ENCODE measurements at places on chromosomes 12 and 14.

DNA sequence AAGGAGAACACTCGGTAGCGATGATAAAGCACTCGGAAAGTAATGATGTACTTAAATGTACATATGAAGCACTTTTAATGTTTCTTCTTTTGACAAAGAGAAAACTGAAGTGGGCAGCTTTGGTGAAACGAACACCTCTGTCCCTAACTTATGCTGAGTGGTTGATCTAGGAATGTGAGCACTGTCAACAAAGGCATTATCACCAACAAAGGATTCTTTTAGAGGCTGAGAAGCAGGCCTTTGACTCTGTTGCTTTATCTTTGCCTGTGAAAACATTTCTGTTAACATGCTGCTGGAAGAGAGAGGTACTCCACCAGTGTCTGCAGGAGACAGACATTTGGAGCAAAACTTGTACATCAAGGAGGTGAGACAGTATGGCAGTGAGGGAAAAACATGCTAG is 103.2 kb upstream of the VRK1 start:
- DNase-seq = no peak

DNA sequence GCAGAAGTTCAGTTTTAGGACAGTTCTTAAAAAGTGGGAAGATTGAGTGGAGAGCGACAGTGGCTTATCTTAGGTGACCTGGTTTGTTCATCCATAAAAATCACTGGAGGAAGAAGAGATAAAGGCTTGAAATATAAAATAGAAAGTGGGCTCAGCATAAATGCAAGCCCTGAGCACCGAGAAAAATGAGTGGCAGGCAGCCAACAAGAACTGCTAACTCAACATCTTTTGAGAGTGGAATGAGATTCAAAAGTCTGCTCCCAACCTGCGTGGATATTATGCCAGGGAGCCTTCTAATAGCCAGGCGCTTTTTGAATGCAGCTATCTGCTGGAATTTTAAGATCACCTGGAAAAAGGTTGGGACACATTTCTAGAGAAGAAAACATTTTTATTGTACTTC is 666.5 kb downstream of the FLRT2 start:
- no peak for DNase-seq

- no peak for DNase-seq
Observed at GRCh38 chr14:65377576-65377975, 35.0 kb upstream of the FUT8 start.

DNA sequence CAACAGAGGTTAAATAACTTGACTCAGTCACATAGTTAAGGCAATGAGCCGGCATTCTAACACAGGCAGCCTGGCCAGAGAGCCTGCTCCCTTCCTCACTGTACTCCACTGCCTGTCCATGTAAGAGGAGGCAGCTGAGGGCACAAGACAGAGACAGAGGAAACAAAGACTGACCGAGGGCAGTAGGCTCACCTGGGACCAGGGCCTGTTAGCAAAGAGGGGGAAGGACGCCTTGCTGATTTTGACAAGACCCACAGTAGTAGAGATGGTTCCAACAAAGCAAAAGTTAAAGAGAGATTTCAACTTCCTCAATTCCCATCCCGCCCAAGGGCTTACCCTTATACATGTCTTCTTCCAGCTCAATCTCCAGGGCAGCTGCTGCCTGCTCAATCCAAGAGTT is 26.5 kb downstream of the OTUB2 start:
- DNase-seq = no peak

DNA sequence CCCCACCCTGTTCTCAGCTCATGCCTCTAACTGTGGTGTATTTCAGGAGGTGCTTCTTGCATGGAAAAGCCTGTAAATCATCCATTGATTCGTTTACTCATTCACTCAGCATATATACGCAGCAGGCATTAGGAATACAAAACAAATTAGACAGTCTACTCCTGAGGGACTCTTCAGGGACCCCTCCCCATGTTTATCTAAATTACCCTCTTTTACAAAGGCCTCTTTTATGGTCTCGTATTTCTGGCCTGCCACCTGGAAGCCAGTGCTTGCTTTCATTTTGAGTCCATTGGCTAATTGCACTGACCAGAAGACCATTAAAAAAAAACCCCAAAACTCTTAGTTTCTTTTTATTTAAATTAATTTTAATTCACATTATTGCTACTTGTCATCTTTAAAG is 134.4 kb downstream of the DACT1 start:
- DNase-seq = no peak

DNA sequence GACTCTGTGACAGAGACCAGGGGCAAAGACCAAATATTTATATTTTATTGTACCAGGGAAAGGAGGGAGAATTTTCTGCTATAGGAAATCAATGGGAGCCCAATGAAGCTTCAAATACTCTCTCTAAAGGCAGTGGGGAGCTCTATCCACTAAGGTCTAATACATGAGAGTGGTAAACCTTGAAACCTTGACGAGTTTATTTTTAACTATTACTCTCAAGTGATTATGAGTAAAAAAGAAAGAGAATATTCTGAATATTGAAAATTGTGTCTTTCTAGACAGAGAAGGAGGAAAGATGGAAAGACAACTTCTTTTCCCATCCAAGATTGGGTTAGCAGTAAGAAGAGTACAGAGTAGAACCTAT is 1722.1 kb upstream of the SEL1L start:
- DNase-seq = no peak

DNA sequence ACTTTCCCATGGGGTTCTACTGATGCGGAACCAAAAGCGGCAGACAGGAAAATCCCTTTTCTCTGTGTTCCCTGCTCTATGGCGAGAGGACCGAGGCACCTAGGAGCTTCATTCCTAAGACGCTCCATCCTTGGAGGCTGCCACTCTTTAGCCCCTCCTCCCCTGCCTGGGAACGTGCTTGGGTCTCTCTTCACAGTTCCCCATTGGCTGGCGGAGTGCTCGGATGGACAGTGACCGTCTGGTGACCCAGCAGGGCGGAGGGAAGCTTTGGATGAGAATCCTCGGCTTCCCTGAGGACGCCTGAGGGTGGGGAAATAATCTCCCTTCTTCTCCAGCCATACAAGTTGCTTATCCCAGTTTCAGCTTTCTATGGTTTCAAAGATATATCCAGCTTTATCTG is 37.3 kb downstream of the KCNA5 start:
- no peak for DNase-seq

- no peak for DNase-seq
Observed at GRCh38 chr14:93655078-93655750, 133.1 kb downstream of the PRIMA1 start.

- no peak for DNase-seq
Observed at GRCh38 chr12:5705791-5706190, 239.3 kb downstream of the ANO2 start.

GRCh38 chr14:22213120-22213519 is 375.9 kb downstream of the DAD1 start:
- no peak for DNase-seq

DNA sequence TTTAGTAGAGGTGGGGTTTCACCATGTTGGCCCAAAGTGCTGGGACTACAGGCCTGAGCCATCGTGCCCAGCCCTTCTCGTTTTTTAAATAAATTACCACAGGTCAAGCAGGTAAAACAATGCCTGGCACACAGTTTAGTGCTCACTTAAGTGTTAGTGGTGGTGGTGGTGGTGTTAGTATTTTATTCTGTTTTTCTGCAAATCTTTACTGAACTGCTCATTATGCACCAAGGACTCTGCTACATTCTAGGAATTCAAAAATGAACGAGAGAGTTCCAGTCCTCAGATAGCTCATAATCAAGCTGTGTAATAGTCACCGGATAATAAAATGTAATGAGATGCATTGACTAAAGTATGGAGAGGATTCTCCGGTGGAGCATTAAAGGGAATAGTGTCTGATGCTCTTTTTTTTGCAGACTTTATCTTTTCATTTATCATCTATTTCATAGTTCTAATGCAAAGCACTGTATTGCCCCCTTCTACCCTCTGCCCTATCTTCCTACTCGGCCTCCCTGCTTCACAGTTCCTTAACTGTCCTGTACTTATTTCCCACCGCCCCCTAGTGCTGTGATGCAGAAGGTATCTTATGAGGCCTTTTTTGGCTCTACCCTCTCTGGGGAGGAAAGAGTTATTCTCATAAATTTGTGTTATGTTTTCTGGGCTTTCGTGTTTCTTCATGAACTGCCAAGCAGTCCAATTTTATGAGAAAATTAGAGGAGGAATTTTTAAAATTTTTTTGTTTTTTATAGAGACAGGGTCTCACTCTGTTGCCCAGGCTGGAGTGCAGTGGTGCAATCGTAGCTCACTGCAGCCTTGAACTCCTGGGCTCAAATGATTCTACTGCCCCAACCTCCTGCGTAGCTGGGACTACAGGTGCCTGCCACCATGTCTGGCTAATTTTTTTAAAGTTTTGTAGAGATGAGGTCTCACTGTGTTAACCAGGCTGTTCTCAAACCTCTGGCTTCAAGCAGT is 1.0 kb downstream of the ITFG2 start:
- peak; percentile 53 for DNase-seq

DNA sequence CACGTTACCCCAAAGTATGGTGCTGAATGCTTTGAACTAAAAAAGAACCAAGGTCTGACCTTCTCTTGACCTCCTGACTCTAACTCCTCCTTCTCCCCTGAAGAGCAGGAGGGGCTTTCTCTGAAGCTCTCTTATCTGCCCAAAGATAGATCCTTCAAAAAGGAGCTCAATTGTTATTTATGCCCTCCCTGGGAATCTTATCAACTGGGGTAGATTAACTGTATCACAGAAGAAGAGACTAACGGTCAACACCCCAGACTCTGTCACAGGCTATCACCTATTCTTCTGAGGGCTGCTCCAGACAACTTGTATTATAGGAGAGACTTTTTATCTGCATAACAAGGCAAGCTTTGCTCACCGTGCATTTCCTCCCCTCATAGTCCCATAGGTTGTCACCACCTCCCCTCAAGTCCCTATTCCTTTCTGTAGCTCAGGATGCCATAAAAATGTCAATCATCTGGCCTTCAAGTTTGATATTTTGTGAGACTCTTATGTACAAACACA is 86.6 kb downstream of the PAPLN start:
- DNase-seq = no peak

DNA sequence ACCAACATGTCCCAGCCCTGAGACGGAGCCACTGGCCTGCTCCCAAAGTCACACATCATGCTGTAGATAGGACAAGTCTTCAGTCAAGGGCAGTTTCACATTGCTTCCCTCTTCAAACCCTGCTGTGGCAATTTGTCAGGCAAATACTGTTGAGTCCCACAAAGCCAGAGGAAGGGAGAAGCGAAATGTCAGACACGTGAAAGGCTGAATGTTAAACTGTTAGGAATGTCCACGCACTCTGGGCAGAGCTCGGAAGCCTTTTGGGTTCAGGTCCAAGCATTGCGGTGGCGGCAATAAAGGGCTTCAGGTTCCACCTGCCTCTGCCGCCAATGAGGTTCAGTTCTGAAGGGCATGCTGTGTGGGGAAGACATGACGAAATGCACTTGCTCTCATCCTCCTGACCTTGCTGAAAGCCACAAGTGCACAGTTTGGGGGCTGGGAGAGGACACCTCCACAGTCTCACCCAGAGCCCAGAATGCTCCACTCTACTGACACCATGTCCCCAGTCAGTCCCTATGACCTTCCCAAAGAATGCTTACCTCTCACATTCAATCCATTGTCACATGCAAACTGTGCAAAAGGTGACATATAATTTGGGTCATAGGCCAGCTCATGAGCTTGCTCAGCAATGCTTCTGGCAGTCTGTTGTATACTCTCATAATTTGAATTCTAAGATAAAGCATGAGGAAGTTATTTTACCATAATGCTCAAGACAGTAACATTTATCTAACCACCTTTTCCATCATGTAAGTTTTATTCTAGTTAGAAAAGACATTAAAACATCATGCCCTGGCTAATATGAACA is 35.7 kb downstream of the RAD9B start:
- peak; percentile 68 for DNase-seq

DNA sequence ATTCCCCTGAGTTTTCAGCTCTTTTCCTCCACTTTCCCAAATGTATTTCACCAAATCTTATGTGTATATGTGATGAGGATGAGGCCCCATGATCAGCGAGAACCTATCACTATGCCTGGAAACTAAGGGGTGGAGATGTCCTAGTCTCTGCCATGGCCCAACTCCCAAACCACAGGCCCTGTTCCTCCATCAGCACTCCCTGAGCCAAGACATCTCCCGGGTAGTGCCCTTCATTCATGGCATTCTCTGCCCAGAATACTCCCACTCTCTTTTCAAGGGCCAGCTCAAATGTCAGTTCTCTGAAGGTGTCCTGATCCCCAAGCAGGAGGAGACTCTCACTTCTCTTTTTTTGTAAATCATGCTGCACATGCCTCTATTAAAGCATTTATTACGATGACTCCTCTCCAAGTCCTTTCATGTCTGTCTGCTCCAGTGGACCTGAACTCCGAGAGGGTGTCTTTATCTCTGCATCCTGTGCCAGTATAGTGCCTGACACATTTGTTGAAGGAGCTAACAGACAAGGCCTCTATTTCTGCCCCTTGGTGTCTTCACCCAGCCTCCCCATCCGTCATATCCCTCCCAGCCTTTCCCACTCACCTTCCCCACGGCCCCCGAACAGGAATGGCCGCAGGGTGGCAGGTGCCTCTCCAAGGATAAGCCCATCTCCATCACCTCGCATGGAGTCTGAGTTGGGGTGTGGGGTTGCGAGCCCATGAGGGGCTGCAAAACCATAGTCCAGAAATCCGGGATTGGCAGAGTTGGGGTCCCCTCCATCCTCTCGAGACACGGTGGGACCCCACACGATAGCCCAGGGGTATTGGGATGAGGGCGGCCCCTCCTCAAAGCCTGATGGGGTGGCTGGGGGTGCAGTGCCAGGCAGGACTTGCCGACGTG is 3.7 kb downstream of the PIANP start:
- DNase-seq = no peak
